ENCODE measurements at places on chromosomes 3 and 15.

DNA sequence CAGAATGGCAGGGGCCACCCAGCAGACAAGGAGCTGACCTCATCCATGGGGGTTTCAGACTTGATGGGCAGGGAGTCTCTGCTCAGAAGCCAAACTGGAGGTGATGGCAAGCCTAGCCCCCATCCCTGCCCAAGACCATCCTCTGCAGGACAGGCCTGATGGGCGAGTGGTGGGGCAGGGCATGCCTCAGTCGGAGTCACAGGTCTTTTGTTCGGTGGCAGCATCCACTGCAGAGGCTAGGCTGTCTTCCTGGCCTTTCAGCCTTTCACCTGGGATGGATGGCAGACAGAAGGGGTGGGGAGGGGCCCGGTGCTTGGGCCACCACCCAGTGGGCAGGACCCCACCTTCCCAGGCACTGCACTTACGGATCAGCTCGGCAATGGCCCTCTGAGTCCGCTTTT, 44.4 kb downstream of the PTH1R start:
- DNase-seq: no peak

GRCh38 chr15:99315636-99316035, 64.4 kb downstream of the LRRC28 start:
- DNase-seq: no peak

DNA sequence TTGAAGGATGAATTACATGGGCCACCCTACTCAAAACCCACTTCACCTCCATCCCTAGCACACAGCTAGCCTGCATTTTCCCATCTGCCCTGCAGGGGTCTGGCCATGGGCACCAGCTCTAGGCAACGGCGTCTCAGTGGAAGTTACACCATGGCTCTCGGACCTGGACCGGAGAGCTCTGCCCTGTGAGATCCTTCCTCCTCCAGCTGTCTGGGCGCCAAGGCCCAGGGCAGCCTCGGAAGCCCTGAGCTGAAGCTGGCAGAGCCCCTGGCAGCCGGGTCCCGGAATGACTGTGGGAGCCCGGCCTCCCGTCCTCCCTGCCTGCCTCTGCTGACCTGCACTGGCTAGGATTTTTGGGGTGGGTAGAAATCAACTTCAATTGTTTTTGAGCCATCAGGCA, 98.9 kb downstream of the CHSY1 start:
- DNase-seq: peak; percentile 53

- DNase-seq: no peak
Measured at GRCh38 chr15:40063563-40064011, 24.6 kb upstream of the SRP14 start.

- no peak for DNase-seq
Measured at GRCh38 chr3:129021140-129021551, 20.0 kb downstream of the EFCC1 start.

DNA sequence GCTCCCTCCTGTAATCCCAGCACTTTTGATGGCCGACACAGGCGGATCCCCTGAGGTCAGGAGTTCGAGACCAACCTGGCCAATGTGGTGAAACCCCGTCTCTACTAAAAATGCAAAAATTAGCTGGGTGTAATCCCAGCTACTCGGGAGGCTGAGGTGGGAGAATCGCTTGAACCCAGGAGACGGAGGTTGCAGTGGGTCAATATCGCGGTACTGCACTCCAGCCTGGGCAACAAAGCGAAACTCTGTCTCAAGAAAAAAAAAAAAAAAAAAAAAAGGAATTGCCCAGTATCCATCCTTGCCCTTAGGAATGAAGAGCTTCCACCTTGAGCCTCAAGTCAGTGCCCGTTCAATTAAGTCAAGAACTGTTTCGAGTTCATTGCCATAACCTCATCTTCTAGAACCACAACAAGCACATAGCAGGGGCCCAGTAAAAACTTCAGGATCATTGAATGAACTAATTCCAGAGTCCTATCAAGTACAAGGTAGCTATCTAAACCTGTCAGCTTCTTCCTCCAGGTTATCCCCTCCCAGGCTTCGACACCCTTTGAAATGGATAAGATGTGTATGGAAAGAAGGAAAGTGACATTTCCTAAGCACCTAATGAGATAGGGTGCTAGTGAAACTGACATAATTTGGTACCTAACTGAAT, 826 bp downstream of the DBR1 start:
- DNase-seq: no peak

GRCh38 chr3:126545544-126545943, 13.2 kb downstream of the C3orf22 start:
- DNase-seq: no peak

- DNase-seq: peak; percentile 42
Measured at GRCh38 chr3:64837986-64838735, 150.4 kb upstream of the ADAMTS9 start.

DNA sequence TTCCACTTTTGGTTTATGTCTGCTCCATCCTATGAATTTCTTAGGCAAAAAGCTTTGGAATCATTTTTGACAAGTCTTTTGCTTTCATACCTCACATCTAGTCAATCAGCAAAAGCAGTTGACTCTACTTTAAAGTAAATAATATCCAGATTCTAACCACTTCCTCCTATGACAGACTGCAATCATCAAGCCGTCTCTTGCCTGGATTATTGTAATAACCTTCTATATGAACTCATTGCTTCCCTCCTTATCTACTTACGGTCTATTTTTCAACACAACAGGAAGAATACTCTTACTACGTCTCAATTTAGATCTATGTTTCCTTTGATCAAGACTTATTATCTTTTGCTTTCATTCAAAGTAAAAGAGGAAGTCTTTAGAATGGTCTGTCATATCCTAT, 20.7 kb downstream of the CLDN1 start:
- DNase-seq: peak; percentile 44

GRCh38 chr15:80246425-80246894, 5.6 kb downstream of the CTXND1 start:
- no peak for DNase-seq
